Temporal lobe (tissue), 4 donors: ENCODE measurements at places on chromosomes 7 and 10. TPM values are rescaled to one million over a fixed set of nuclear protein-coding genes. Genes with fewer than 3 reads are reported as not detected.

Gene CFAP69
- total RNA-seq = 6.9 TPM

Gene CYP3A4
- total RNA-seq = not detected

Gene TEX47
- not detected for total RNA-seq

Gene CPEB3
- total RNA-seq = 18.2 TPM

Gene TFEC
- total RNA-seq = 0.49 TPM

Gene CLEC2L
- total RNA-seq = 1.2 TPM

Gene SSBP1
- total RNA-seq = 65.2 TPM

Gene CLRN3
- not detected for total RNA-seq

Gene GIMAP4
- 4.7 TPM for total RNA-seq

Gene PMPCB
- 47.9 TPM for total RNA-seq

Gene ANXA8
- total RNA-seq = not detected

Gene INSYN2A
- 7.4 TPM for total RNA-seq

Gene CYP3A5
- under 0.01 TPM for total RNA-seq

Gene ADCYAP1R1
- total RNA-seq = 62.0 TPM

Gene IDI1
- total RNA-seq = 118 TPM

Gene C10orf143
- 0.25 TPM for total RNA-seq

Gene NEUROG3
- not detected for total RNA-seq

Gene OPALIN
- total RNA-seq = not detected

Gene PHKG1
- 2.5 TPM for total RNA-seq

Gene PLXNA4
- total RNA-seq = 89.2 TPM

Gene KIAA1217
- total RNA-seq = 5.2 TPM

Gene PNLIPRP3
- not detected for total RNA-seq

Gene PUS7
- total RNA-seq = 13.0 TPM

Gene UBE2D1
- total RNA-seq = 32.0 TPM

Gene CH25H
- total RNA-seq = 0.25 TPM

Gene SFMBT2
- 10.1 TPM for total RNA-seq

Gene CPXM2
- total RNA-seq = 0.49 TPM

Gene CCDC172
- total RNA-seq = not detected

Gene AQP1
- 1.5 TPM for total RNA-seq

Gene ARHGAP22
- total RNA-seq = 2.5 TPM

Gene KLF14
- total RNA-seq = not detected

Gene ANKRD2
- not detected for total RNA-seq

Gene TRPV5
- not detected for total RNA-seq

Gene CDH23
- 3.4 TPM for total RNA-seq
